Stimulated activated CD8-positive, alpha-beta memory T cell treated with anti-CD3 and anti-CD28 coated beads, Interleukin-15, amount 100 ng/mL, for 48 hours (primary cell): ENCODE measurements at places on chromosomes 11 and 22.

GRCh38 chr11:92819830-92820229 is 149.6 kb upstream of the MTNR1B start:
- no peak for DNase-seq

DNA sequence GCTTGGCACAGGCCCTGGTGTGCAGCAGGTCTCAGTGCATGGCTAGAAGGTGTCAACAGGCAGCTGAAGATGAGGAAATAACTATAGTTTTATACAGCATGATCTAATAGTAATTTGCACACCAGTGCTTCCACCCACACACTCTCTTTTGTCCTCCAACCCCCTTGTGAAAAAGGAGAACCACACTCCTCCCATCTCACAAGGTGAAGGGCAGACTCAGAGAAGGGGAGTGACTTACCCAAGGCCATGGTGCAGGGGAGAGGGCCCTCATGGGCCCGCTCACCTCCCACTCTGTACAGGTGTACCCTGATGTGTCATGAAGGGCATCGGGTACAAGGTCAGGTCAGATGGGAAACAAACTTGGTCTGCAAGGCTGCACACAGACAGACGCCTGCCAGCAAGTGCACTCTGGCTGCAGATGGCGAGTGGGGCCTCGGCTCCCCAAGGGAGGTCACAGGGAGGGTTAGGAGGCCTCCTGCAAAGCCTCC is 53.4 kb downstream of the DGCR2 start:
- no peak for DNase-seq

GRCh38 chr22:28268850-28269249 is 349.8 kb upstream of the PITPNB start:
- DNase-seq: no peak

DNA sequence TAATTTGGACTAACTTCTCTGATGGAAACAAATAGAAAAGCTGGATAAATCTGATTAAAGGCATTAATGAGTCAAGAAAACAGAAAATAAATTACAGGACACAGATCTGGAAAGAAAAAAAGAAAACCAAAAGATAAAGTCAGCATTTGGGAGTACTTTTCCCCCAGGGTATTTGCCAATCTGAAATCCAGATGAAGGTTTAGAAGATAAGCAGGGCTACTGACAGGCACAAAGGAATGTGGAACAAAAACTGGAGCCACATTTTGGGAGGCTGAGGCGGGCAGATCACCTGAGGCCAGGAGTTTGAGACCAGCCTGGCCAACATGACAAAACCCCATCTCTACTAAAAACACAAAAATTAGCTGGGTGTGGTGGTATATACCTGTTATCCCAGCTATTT is 57.2 kb downstream of the SBF2 start:
- no peak for DNase-seq
